ENCODE measurements at places on chromosomes 5 and 9.

- DNase-seq = no peak
These were observed 53.2 kb downstream of the ZNF474 start for GRCh38 chr5:122182491-122182921.

DNA sequence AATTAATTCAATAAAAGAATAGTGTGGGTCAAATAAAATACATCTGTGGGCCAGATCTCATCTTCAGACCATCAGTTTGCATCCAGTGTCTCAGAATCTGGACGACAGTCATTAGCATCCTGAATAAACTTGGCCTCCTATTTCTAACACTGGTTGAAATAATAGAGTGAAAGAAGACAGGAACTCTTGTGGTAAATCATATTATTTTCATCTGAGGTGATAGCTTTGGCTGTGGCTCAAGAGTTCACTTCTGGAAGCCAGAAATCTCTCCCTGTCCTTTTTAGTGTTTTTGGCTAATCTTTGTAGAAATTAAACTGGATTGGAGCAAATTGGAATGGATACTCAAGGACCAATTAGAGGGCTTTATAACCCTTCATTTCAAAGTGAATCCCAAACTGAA, 63.4 kb upstream of the HMHB1 start:
- DNase-seq = no peak

GRCh38 chr5:6545036-6545693, 87.7 kb downstream of the NSUN2 start:
- no peak for DNase-seq

DNA sequence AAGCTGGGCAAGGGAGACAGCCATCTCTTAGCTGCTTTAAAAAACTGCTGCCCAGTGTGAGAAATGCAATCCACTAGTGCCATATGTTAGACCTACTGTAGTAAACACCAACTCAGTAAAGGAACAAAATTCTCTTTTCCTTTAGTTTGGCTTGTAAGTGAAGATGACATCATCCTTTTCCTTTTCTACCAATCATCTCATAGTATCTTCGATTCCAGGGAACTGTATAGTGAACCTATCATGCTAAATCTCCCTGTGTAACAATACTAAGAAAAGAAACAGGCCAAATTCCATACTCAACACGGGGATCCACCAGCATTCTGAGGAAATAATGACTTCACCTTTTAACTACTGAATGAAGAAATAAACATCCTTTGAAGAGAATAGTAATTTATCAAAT, 100.1 kb downstream of the RAPGEF6 start:
- no peak for DNase-seq

DNA sequence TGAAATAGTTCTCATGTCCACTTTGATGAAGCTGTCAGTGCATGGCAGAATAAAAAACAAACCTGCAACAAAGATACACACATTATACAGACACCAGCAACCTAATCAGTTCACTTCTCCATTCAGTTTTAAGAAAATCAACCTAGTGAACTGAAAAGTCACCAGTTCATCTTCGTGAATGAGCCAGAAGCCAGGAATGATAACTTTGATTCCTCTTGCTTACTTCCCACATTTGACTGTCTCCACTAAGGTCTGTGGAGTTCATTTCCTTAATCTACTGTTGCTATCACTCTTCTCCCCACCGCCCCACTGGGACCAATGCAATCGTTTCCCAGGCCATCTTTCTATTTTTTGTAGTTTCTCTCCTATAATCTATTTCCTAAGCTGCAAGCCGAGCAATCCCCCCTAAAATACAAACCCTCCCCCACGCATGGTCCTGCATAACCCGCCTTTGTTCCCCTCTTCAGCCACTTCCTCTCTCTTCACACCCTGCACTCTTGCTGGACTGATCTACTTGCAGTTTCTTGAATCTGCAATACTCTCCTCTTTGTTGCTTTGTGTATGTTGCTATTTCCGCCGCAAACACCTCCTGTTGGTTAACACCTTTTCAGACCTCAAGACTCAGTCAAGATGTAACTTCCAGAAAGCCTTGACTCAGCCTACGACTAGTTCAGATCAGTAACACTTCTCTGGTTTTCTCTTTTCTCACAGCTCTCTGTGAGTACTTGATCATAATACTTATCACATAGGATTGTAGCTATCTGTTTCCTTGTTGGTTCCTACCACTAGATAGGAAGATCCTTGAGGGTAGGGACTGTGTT, 16.6 kb downstream of the STOM start:
- peak; percentile 22 for DNase-seq

- DNase-seq = no peak
These were observed 86.9 kb downstream of the UGCG start for GRCh38 chr9:111983484-111983908.

DNA sequence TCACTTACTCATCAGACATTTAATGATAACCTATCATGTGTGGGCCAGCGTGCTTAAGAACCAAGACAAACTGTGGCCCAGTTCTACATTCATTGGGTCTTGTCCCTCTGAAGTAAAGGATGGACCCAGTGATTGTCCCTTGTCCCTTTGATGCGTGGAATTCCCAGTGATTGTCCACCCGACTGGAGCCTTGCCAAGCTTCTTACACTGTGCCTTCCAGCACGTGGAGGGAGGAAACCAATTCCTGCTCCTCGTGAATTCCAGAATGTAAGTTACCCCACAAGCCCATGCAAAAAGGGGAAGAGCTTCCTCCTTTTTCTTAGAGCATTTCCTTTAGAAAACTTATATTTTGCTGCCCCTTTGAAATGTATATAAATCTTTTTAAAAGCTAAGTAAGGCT, 7.9 kb downstream of the CKMT2 start:
- DNase-seq = no peak

DNA sequence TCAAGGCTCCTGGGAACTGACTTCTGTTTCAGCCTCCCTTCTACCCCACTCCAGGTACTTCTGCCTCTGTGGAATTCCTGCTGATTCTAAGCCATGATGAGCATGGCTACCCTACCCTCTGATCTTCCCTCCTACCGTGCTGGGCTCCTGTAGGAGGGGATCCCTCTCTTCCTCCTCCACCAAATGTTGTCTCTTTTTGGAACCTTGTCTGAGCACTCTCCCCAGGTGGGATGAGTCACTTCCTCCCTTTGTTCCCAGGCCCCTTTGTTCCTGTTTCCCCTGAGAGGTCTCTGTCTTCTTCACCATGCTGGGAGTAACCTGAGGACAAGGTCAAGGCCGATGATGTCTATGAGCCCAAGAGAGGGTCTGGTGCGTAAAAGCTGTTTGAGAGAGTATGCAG, 213.2 kb downstream of the GABBR2 start:
- no peak for DNase-seq

- no peak for DNase-seq
These were observed 8.9 kb upstream of the TOR4A start for GRCh38 chr9:137268538-137269201.

DNA sequence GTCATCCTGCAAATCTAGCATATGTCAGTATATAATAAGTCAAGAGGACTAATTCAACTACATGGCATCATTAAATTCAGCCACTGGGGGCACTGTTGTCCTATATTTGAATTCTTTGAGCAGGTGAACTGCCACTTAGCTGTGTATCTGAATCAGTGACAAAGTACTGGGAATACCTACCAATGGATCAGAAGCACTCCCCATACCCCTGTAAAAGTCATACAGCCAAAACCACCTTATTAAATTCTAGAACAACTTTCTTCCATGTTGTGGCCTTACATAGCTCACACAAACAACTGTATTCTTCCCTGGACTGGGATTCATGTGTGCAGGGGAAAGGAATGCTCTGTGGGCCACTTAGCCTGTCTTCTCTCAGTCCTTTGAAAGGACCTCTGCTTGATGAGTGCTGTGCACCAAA, 57.4 kb upstream of the PLPP6 start:
- peak; percentile 69 for DNase-seq

- no peak for DNase-seq
These were observed 2.0 kb downstream of the ADAMTSL2 start for GRCh38 chr9:133536536-133536935.

GRCh38 chr5:168740092-168740800, 161.1 kb upstream of the PANK3 start:
- no peak for DNase-seq

DNA sequence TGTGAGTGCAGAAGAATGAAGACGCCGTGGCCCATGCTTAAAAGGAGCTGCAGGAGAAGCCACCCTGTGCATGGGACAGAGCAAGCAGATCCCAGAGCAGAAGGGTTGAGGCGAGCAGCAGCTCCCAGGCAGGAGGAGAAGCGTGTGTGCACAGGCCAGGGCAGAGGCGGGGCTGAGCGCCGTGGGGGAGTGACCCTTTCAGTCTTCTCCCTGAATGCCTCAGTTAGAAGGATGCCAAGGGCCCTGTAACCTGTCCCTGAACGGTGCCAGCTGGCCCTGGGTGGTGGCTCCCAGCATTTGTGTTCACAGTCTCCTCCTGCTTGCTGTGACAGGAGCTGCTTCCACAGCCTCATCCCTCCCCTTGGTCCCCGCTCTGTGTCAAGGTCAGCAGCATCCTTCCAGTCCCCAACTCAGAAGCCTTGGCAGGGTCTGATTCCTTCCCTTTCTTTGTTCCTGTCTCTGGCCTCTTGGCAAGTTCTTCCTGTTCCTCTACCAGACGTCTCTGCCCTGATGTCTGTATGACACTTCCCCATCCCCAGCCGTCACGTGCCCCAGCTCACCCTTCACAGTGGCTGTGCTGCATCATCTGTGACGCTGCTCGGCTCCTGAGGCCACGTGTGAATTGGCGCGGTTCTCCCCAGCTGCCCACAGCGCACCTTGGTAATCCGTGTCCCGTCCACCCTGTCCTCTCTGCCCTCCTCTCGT, 5.2 kb downstream of the EXOC3 start:
- DNase-seq = no peak

DNA sequence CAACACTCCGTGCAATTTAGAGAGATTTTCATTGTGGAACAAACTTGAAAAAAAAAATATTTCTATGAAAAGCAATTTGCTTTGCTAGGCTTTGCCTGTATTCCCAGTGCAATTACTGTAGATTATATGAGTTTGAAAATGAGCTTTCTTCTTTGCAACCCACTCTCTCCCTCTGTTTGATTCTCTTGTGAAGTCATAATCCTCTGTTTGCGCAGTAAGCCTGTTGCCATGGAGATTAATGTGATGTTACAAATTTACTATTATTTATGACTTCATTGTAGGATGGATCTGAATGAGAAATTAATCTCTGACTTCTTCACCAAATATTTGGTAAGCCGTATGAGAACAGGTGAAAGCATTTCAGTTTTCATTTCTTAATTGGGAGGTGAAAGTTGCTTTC, 320.3 kb downstream of the SPATA31D1 start:
- DNase-seq = no peak

DNA sequence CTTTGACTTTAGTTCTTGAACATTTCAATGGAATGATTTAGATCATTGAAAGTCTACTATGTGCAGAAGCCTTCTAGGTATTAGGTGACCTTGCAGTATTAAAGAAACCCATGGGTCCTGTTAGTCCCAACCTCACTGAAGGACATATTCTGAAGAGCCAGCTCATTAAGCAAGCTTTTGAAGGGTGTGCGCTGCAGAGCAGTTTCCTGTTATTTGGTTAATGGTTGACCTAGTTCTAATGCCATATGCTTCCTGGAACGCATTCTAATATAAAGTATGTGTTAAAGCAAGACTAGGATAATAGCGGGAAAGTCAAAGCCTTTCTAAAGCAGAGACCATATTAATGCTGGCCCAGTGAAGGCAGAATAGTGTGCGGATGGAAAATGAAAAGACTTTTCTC, 20.1 kb downstream of the ZNF462 start:
- no peak for DNase-seq

DNA sequence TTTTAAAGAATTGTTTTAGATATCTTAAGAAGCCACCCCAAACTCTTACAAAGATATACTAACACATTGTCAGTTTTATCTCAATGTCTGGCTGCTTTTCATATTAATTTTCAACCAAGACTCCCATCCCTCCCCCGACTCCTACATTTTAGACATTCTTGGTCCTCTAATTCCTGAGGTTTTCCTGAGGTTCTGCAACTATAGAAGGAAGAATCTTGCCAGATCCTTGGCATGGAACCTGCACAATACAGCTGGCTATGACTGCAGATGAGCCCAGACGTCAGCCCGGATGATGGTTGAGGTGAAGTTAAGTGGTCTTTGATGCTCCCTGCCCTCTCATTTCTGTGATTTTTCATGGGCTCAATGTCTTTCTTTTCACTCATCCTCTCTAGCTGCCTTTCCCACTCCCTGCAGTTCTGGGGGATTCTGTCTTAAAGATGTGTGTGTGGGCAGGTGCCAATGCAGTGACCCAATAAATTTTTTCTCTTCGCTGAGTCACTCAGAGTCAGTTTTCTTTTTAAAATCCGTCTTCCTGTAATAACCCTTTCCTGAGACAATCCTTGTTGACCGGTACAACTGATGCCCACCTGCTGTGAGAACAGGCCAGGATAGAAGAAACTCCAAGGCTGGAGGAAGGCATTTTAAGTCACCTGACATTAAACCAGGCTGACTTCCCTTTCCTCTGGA, 237.8 kb upstream of the GAS1 start:
- no peak for DNase-seq

GRCh38 chr5:756865-757345, 27.6 kb downstream of the ZDHHC11B start:
- no peak for DNase-seq

- DNase-seq = no peak
These were observed 1000.4 kb downstream of the MAT2B start for GRCh38 chr5:164505791-164506190.

DNA sequence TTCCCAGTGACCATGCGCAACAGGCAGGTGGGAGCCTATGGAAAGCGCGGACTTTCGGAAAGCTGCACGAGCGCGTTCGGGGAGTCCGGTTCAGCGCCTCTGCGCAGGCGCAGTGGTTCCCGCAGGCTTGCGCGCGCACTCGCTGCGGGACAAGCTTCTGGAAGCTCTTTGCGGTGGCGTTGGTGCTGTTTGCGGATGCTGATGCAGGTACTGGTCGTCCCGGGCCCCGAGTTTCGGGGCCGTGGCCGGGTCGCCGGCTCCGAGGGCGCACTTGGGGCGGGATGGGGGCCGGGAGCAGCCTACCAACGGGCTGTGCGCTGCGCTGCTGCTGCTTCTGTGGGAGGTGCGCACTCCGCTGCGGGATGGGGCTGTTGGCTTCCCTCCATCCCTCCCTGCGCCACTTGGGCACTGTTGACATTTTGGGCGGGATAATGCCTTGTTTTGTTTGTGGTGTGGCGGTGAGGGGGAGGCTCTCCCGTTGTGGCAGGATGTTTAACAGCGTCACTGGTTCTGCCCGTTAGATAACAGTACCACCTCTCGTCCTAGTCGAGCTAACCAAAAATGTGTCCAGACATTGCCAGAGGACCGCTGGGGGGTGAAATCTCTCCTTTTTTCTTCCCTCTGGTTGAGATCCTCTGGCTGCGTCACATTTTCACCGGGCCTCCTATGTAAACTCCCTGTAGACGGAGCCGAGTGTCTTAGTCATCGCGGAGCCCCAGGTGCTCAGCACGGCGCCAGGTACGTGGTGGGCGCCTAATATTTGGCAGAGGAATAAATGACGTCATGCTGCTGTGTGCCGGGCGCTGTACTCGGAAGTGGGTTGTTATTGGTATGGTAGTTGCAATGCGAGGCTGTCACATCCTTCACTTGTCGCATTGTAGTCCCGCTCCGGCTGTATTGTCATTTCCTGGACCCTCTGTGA, at the start of gene ZNF483:
TSS of gene ZNF483 (plus strand) at position 124 of the 922 bp plus-strand sequence. CDS start 2,217 bp downstream, outside the sequence.
- DNase-seq = peak; percentile 47

DNA sequence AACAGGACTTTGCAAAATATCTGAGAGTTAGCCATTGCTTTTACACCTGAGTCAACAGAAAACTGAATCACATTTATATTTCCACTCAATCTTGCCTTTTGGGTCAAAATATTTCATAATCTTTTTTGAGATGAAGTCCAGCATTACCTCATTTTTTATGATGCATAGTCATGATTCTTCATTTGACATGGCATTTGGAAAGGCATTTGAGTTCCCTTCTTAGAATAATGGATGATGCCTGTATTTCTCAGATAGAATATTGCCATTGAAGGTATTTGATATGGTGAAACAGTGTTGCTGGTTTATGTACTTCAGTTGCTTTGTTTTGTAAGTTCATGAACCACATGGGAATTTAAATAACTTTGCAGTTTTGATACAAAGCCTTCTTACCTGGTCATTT, 180.4 kb downstream of the PRR16 start:
- DNase-seq = no peak
